Activated T-helper 2 cell treated with anti-CD3 and anti-CD28 coated beads, Interferon-gamma antibody, Interleukin-2, Interleukin-4, amounts not matched to agents 10 μg/mL and 5 μg/mL and 100 μg/mL, durations not matched to agents 14 hours and 24 hours and 36 hours (primary cell): ENCODE measurements at places on chromosomes 12 and 14. TPM values are rescaled to one million over a fixed set of nuclear protein-coding genes. Genes with fewer than 3 reads are reported as not detected.

- H3K4me3 ChIP-seq: no peak overlapping the region
- DNase-seq: no peak
- no peak overlapping the region for H3K27ac ChIP-seq
- no peaks in the 10 kb centered on the region for H3K36me3 ChIP-seq
- no peaks in the 10 kb centered on the region for H3K4me1 ChIP-seq
- no peaks in the 10 kb centered on the region for H3K27me3 ChIP-seq
These were observed 255.9 kb upstream of the KITLG start for GRCh38 chr12:88836156-88836555.

DNA sequence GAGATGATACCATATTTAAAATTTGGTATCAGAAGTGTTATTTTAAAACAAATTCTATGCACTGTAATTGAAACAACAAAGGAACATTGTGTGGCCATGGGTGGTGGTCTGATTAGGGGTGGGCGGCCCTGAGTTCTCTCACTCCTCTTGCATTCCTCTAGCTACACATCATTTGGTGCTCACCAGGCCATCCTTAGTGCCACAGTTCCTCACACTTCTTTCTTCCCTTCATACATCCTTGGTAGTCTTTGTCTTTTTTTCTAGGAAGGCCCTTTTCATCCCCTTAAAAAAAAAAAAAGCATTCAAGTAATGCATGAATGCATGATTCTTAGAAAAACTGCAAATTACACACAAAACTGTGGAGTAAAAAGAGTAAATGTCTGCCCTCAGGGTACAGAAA lies 2.4 kb upstream of the MANSC4 start:
- H3K4me1 ChIP-seq: peaks cover 32% of the 10 kb centered on the region
- peak overlapping the region; percentile 17 for H3K4me3 ChIP-seq
- no peak overlapping the region for H3K27ac ChIP-seq

GRCh38 chr12:55780685-55781084 lies 36.8 kb downstream of the SARNP start:
- no peak for DNase-seq
- peaks cover 85% of the 10 kb centered on the region for H3K36me3 ChIP-seq
- no peaks in the 10 kb centered on the region for H3K27me3 ChIP-seq
- H3K4me1 ChIP-seq: peaks cover 20% of the 10 kb centered on the region
- no peak overlapping the region for H3K4me3 ChIP-seq

The TMEM229B gene
- 0.71 and 0.75 TPM in 2 replicates for total RNA-seq

GRCh38 chr14:95182379-95182778 lies 25.1 kb upstream of the DICER1 start:
- H3K27me3 ChIP-seq: peaks cover 19% of the 10 kb centered on the region
- DNase-seq: no peak
- H3K4me3 ChIP-seq: no peak overlapping the region
